Activated CD8-positive, alpha-beta memory T cell treated with anti-CD3 and anti-CD28 coated beads for 1 hour (primary cell): ENCODE measurements at places on chromosomes 4 and X.

DNA sequence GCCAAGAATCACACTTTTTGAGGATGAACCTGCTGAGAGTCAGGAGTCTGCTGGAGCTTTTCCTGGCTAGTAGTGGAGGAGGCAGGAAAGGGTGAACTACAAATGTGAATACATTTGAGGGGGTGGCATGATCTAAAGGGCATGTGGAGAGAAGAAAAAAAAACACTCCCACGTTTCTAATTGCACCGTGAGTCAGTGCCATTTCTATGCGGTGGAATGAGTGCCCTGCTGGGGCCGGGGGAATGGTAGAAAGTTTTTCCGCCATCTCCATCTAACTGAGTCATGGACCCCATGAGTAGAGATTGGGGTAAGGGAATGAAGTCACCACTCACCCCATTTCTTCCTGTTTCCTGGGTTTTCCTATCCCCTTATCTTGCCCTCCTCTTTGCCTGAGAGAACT is 19.8 kb downstream of the BEX3 start:
- no peak for DNase-seq

DNA sequence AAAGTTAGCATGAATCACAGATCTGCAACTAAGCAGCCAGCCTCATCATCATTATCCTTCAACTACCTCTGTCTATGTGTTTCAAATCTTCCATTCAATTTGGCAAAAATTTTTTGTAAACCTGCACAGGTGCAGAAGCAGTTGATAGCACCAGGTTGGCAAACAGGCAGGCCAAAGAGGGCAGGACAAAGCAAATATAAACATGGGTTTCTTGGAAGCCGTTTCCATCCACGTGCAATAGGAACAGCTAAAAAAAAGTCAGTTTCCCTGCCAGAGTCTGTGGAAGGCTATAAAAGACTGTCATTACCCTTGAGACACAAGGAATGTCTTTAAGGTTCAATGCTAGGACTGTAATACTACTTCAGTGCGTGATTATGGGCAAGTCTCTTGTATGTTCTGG is 253.2 kb downstream of the PDHA2 start:
- DNase-seq = no peak

GRCh38 chrX:11080741-11081305 is 30.3 kb upstream of the HCCS start:
- no peak for DNase-seq

GRCh38 chr4:103645991-103646390 is 73.8 kb downstream of the TACR3 start:
- no peak for DNase-seq

DNA sequence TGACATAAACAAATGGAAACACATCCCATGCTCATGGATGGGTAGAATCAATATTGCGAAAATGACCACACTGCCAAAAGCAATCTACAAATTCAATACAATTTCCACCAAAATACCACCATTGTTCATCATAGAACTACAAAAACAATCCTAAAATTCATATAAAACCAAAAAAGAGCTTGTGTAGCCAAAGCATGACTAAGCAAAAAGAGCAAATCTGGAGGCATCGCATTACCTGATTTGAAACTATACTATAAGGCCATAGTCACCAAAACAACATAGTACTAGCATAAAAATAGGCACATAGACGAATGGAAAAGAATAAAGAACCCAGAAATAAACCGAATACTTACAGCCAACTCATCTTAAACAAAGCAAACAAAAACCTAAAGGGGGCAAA is 342.8 kb upstream of the AGA start:
- no peak for DNase-seq

- peak; percentile 3 for DNase-seq
Measured at GRCh38 chrX:20530406-20530921, 263.8 kb upstream of the RPS6KA3 start.

GRCh38 chrX:113389846-113390245 is 549.2 kb upstream of the AMOT start:
- DNase-seq = no peak

GRCh38 chr4:69907151-69907550 is 23.7 kb upstream of the CSN1S1 start:
- no peak for DNase-seq

DNA sequence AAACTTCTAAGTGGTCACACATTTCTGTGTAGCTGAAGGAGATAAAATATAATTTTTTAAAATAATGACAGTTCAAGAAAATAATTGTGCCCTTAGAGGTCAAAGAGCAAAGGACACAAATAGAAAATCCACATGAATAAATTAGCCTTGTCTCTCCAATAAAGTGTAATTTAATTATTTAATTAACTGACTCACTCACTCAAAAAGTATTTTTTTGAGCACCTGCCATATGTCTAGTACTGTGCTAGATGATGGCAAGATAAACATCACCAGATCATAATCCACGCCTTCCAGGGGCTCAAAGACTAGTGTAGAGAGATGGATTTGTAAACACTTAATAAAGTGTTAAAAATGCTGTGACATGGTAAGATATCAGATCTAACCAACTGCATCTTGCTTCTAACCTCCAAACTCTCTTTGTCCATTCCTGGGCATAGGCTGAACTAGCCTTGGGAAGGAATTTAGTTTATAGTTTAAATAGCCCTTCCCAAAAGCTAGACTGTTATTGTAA is 112.5 kb downstream of the SCLT1 start:
- no peak for DNase-seq

GRCh38 chrX:149267878-149268813 is 237.0 kb downstream of the IDS start:
- no peak for DNase-seq

- DNase-seq = no peak
Measured at GRCh38 chr4:67048530-67048929, 496.8 kb downstream of the CENPC start.

- no peak for DNase-seq
Measured at GRCh38 chr4:19520939-19521520, 730.7 kb upstream of the SLIT2 start.
